Heart right ventricle (tissue), 16 donors: ENCODE measurements at places on chromosomes 12 and 14.

GRCh38 chr12:132261328-132262138 is 67.9 kb downstream of the GALNT9 start:
- peak; percentile 5 for DNase-seq

GRCh38 chr14:64973026-64973442 is 898 bp upstream of the RAB15 start:
- DNase-seq: no peak

DNA sequence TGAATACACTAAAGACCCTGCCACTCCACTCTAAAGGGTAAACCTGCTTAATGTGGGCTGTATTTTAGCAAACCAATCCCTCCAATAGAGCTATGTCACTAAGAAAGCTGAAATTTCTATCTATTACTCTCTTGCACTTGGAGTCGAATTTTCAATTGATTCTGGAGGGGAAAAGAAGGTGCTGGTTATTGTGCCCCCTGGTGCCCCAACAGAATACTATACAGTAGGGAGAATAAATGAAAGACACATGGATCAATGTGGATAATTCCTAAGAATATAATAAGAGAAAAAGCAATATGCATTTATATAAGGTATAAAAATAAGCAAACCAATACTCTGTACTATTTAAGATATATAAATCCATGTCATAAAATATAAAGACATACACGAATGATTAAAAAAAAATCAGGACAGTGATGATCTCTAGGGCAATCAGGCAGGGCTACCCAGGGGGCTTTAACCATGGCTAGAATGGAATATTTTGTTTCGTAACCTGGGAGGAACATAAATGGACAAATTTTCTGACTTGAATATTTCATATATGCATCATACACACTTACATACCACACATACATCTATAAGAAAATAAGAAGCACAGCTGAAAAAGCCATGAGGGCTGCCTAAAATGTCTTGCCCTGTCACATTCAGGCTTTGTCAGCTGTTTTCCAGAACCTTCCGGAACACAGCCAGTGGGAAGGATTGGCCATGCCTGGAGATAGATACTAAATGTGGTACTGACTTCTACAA is 54.4 kb downstream of the EFCAB11 start:
- DNase-seq: no peak

GRCh38 chr12:90939382-90939781 is 15.6 kb downstream of the CCER1 start:
- no peak for DNase-seq

DNA sequence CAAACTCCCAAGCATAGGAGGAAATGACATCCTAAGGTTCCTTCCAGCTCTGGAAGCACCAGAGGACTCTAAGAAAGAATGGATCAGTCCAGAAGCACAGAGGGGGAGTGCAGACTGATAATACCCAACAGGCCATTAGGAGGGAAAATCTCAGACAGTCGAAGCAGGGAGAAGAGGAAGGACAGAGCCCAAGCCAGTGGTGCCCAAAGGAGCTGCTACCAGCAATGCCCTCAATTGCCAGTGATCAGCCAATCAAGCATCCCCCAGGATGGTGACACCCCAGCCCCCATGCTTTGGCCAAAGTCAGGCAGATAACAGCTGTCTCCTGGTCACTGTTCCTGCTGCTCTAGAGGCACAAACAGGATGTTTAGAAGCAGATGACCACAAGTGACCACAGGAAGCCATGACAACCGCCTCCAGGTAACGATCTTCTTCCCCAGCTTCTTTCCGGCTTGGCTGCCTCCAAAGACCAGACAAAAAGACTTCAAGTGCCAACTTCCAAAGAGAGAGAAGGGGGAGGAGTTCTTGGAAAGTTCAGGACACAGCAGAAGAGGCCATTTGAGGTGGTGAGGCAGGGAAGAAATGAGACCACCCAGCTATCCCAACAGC is 16.2 kb downstream of the PXN start:
- DNase-seq: no peak

DNA sequence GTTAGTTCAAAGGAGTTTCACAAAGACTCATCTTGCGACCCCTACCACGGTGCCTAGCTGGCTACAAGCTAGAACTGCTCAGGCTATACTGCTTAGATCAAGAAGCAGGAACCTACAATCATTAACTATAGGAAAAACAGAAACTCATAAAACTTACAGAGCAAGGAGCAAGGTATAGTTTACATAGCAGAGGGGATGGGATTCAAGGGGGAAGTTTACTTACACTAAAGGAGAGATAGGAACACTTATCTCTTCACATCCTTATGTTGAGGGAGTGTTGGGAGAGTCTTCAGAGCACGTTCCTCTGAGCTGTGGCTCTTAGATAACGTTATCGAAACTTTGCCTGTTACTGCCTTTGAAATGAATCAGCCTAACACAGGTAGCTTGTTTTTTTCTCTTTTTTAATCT is 58.1 kb downstream of the FSCB start:
- no peak for DNase-seq

- no peak for DNase-seq
These were observed 26.5 kb downstream of the MTA1 start for GRCh38 chr14:105445901-105446845.

DNA sequence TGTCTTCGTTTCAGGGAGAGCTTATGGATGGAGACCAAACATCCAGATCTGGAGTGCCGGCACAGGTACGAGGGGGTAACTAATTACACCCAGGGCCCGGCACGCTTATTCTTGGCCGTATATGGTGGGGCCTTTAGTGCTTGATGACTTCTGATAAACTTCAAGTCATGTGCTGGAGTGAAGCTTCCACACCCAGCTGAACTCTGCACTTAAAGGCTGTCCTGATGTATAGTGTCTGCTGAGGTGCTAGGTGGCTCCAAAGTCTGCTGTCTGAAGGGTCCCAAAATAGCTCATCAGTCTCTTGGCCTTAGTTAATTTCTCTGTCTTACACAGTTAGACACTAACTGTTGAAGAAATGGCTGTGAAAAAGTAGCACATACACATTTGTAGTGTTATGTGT is 17.9 kb downstream of the RNF34 start:
- no peak for DNase-seq

GRCh38 chr12:64180951-64181350 is 41.1 kb downstream of the KICS2 start:
- DNase-seq: peak; percentile 18

- no peak for DNase-seq
These were observed 244.7 kb downstream of the BTG1 start for GRCh38 chr12:91900971-91901370.
